Gastrocnemius medialis (tissue), 4 donors: ENCODE measurements at places on chromosomes 3 and 15. TPM values are rescaled to one million over a fixed set of nuclear protein-coding genes. Genes with fewer than 3 reads are reported as not detected.

- no peak overlapping the region for H3K27ac ChIP-seq
- H3K27me3 ChIP-seq: no peaks in the 10 kb centered on the region
- no peaks in the 10 kb centered on the region for H3K4me1 ChIP-seq
- no peaks in the 10 kb centered on the region for H3K36me3 ChIP-seq
Measured at GRCh38 chr3:54294214-54294613, 171.9 kb downstream of the CACNA2D3 start.

- no peak overlapping the region for H3K27ac ChIP-seq
- no peaks in the 10 kb centered on the region for H3K27me3 ChIP-seq
- H3K4me1 ChIP-seq: peaks cover 11% of the 10 kb centered on the region
- no peaks in the 10 kb centered on the region for H3K36me3 ChIP-seq
- no peak overlapping the region for H3K4me3 ChIP-seq
Measured at GRCh38 chr3:155367506-155367905, 74.0 kb upstream of the STRIT1 start.

DNA sequence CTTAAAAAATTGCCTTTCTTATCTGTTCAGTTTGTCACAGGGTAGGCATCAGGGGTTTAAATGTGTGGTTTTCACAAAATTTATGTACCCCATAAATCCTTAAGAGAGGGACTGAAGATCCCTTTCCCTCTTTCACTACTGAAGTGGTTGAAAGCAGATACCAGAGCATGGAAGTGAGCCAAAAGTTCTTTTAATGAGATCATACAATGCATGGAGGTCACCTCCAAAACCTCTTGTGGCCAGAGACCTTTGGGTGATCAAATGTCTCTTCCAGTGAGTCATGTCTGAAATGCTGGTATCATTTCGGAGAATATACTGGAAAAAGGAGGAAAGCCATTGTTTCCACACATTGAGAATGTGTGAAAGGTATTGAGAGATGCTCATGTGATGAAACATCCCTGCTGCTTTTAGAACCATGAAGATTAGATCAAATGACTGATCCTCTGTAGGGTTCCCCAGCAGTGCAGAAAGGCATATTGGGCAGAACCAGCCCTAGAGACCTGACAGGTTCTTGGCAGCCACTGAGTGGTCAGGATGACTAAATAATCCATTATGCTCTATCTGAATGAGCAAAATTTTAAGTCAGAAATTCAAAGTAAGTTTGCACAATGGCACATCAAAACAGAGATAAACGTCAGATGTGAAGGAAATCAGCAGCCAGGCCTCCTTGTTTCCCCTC is 165.8 kb upstream of the SLC2A2 start:
- no peak overlapping the region for H3K4me3 ChIP-seq
- H3K36me3 ChIP-seq: no peaks in the 10 kb centered on the region
- no peaks in the 10 kb centered on the region for H3K27me3 ChIP-seq

SPPL2A gene
- 774 TPM for total RNA-seq

ZNF860 gene
- total RNA-seq: not detected

DNA sequence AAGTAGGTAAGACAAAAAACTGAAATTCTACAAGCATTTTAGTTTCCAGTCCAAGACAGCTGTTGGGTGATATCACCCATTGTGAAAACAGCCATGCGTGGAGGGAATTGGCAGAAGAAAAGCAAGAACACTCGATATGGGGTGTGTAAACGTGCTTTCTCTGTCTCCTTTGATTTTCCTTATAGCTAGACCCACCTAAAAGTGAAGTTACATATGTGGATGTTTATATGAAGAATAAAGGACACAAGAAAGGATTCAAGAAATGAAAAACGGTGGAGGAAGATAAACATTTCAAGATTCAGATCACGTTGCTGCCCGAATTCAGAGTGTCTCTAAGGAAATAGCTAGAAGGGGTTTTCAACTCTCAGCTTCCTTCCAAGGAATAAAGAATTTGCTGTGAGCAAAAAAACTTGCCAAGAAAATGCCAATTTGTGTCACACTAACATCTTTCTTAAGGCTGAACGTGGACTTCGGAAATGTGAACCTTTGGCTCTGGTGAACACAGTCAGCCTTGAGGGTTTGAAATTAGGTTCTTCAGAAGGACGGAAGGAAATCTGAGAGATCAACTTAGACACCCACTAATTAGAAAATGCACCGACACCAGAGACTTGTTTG is 269.0 kb upstream of the ADAMTS9 start:
- H3K36me3 ChIP-seq: no peaks in the 10 kb centered on the region
- H3K4me3 ChIP-seq: no peak overlapping the region
- peaks cover 14% of the 10 kb centered on the region for H3K4me1 ChIP-seq
- no peak for DNase-seq
- H3K27ac ChIP-seq: peak overlapping the region; percentile 39

DNA sequence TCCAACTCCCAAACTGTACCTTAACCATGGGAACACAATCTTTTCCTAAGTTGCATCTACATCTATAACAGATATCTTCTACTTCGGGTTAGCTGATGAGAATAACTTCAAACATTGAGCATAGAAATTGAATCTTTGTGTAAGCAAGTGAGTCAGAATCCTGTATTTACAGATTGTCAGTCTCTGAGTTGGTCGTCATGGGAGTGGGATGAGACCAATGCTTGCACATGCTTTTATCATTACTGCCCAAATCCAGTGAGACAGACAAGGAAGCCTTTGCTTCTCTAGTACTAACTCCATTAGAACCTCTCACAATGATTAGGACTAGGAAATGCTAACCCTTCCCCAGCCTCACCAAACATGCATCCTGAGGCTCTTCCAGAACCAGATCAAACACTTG is 587.1 kb upstream of the ZNF717 start:
- H3K4me3 ChIP-seq: no peak overlapping the region
- no peaks in the 10 kb centered on the region for H3K4me1 ChIP-seq
- DNase-seq: no peak
- no peak overlapping the region for H3K27ac ChIP-seq
- H3K27me3 ChIP-seq: no peaks in the 10 kb centered on the region
- no peaks in the 10 kb centered on the region for H3K36me3 ChIP-seq

DNA sequence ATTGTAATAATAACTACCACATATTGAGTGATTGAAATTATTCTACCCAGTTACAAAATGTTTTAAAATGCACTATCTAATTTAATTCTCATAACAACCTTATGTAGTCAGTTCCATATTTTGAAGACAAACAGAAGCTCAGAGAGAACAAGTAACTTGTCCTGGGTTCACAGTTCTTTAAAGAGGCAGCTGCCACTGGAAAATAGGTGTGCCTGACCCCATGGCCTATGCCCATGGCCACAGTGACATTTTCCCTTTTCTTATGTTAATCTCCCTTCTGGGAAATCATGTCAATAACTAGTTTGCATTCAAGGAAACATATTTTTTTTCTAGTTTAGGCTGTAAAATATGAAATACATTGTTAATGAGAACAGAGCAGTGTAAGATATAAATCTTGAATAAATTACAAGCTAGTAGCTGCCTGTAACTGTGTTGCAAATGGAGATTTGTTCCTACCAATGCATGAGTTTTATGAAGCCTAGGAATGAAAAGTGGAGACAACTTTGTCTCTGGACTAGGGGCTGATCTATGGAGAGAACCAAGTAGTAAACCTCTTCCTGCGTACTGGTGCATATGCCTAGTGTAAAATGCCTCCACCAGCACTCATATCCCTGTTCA is 1018.0 kb downstream of the NTRK3 start:
- H3K27me3 ChIP-seq: no peaks in the 10 kb centered on the region
- DNase-seq: no peak
- no peaks in the 10 kb centered on the region for H3K4me1 ChIP-seq
- H3K36me3 ChIP-seq: no peaks in the 10 kb centered on the region

WNT5A gene
- 2.0 TPM for total RNA-seq

- H3K4me3 ChIP-seq: no peak overlapping the region
- H3K36me3 ChIP-seq: no peaks in the 10 kb centered on the region
- H3K27me3 ChIP-seq: no peaks in the 10 kb centered on the region
- no peak overlapping the region for H3K27ac ChIP-seq
Measured at GRCh38 chr15:33866101-33866737, 102.1 kb upstream of the CHRM5 start.

GRCh38 chr15:98853617-98854420 is 153.8 kb downstream of the PGPEP1L start:
- H3K27ac ChIP-seq: peak overlapping the region; percentile 82
- peaks cover 51% of the 10 kb centered on the region for H3K4me1 ChIP-seq
- no peak overlapping the region for H3K4me3 ChIP-seq
- DNase-seq: no peak
- no peaks in the 10 kb centered on the region for H3K36me3 ChIP-seq
- no peaks in the 10 kb centered on the region for H3K27me3 ChIP-seq

DNA sequence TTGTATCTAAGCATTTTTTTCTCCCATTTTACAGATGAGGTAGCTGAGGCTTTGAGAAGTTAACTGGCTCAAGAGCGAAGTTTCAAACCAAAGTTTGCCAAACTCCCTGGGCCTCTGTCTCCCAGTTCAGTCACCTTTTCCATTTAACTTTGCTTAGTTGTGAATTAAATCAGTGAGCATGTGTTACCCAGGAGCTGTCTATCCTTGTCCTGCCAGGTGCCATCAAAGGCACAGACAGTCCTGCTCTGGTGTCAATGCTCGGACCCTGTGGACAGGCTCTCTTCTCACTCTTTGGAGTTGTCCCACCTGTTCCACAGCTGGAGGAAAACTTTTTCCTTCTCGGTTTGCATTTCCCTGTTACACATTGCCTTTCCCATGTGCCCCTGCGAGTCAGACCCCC is 8.6 kb downstream of the EPHB1 start:
- H3K4me1 ChIP-seq: peaks cover 22% of the 10 kb centered on the region
- no peaks in the 10 kb centered on the region for H3K36me3 ChIP-seq
- H3K27ac ChIP-seq: no peak overlapping the region
- H3K27me3 ChIP-seq: no peaks in the 10 kb centered on the region
- no peak for DNase-seq

CDHR4 gene
- not detected for total RNA-seq

DNA sequence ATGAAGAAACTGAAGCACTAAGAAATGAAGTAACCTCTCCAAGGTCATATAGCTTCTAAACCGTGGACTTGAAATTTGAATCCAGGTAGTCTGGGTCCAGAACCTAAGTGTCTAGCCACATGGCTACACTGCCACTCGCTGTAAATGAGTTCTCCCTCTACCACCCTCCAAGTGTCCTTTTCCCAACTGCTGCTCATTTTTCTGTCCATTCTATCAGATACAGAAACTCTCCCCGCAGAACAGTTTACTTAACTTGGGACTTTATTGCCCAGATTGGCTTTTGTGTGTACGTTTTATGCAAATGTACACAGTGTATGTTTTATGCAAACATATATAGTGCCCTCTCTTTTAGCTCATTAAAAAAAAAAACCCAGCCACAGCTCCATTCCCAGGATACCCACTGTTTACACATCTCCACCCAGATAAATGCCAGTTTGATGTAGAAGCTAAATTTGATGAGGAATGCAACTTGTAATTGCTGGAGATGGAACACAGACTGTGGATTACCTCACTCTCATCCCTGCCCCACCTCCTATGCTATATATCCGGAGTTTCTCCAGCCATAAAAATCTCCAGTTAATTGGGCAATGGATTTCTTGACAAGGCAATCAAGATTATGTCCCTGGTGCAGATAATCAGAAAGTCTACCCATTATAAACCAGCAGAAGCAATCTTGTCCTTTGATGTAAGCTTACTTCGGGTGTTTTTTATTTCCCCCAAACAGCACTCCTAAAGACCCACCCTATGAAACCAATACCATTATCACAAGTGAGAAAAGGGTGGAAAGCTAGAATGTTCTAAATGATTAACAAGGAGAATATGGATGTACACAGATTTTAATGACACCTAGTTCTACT is 42.0 kb downstream of the THBS1 start:
- H3K4me1 ChIP-seq: peaks cover 21% of the 10 kb centered on the region
- H3K36me3 ChIP-seq: no peaks in the 10 kb centered on the region
- no peak overlapping the region for H3K4me3 ChIP-seq
- no peaks in the 10 kb centered on the region for H3K27me3 ChIP-seq
- no peak for DNase-seq
- H3K27ac ChIP-seq: no peak overlapping the region

DNA sequence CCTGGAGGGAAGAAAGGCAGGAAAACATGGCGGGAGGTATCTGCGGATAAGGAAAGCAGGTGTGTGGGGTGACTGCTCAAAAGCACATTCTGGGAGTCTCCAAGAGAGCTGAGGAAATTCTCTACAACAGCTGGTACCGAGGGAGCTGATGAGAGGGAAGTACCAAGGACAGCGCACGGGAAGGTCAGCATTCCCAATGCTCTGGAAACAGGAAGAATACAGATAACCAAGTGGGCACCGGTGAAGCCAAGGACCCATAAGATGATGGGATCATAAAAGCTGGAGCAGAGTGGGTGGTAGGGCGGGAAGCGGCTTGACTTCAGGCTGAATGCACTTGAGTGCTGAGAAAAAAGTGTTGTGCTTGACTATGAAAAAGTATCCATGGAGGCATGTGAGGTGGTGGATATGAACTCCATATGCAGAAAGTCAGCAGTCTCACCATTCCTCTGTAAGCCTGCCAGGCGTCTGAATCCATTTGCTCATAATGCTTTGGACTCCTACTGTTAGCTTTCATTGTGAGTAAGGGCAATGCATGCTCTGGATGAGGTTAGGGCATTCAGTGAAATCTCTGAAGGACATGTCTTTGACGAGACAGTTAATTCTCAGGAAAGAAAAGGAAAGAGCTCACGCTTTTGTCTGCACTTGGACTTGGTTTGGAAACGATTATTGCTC is 215.5 kb downstream of the NR1D2 start:
- H3K36me3 ChIP-seq: no peaks in the 10 kb centered on the region
- H3K27me3 ChIP-seq: no peaks in the 10 kb centered on the region
- no peak overlapping the region for H3K27ac ChIP-seq
- DNase-seq: no peak
- H3K4me3 ChIP-seq: no peak overlapping the region
- peaks cover 8% of the 10 kb centered on the region for H3K4me1 ChIP-seq

AHSG gene
- 1.1 TPM for total RNA-seq

AADACL2 gene
- total RNA-seq: not detected

- DNase-seq: no peak
- H3K4me1 ChIP-seq: no peaks in the 10 kb centered on the region
- no peak overlapping the region for H3K4me3 ChIP-seq
- H3K36me3 ChIP-seq: no peaks in the 10 kb centered on the region
- no peak overlapping the region for H3K27ac ChIP-seq
- no peaks in the 10 kb centered on the region for H3K27me3 ChIP-seq
Measured at GRCh38 chr3:38824349-38824748, 8.3 kb upstream of the SCN10A start.

GRCh38 chr3:136495213-136495612 is 245.1 kb downstream of the PCCB start:
- peaks cover 11% of the 10 kb centered on the region for H3K36me3 ChIP-seq
- DNase-seq: no peak
- no peaks in the 10 kb centered on the region for H3K27me3 ChIP-seq
- H3K4me3 ChIP-seq: no peak overlapping the region
- no peak overlapping the region for H3K27ac ChIP-seq

GRCh38 chr15:58378241-58379085 is 53.3 kb upstream of the LIPC start:
- H3K4me3 ChIP-seq: no peak overlapping the region
- DNase-seq: no peak
- no peaks in the 10 kb centered on the region for H3K4me1 ChIP-seq
- H3K27ac ChIP-seq: no peak overlapping the region
- no peaks in the 10 kb centered on the region for H3K27me3 ChIP-seq

DNA sequence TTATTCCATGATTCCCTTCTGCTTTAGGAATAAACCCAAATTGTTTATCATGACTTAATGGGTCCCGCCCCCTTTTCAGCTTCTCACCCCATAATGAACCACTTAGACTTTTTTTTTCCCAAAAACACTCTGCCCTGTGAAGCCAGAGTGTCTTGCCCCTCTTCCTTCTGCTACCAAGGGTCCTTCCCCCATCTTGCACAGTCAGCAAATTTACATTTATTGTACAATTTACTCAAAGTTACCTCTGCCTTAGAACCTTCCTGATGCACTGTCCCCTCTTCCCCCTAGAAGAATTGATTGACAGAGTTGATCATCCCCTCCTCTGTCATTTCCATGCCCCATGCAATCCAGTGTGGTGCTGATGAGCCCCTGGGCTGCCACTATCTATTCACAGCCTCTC is 101.5 kb upstream of the PPP2R3A start:
- no peaks in the 10 kb centered on the region for H3K36me3 ChIP-seq
- H3K27me3 ChIP-seq: no peaks in the 10 kb centered on the region
- no peak overlapping the region for H3K27ac ChIP-seq
- DNase-seq: no peak
